ENCODE measurements at places on chromosomes 11 and 22.

DNA sequence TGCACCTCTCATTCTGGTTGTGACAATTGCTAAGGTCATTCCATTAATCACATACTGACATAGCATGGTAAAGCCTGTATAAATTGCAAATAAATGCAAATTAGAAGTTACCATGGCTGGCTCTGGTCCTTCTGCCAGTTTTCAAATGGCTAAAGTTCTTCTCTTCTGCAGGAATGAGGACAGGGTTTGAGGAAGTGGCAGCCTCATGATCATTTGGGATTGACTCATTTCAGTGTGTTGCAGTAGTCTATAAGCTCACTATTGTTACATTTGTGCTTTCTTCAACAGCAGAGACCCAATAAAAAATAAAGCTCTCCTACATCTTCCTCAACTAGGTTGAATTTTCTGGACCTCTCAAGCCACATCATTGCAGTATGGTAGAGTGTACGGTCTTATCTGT, 60.3 kb downstream of the NECTIN1 start:
- no peak for DNase-seq

GRCh38 chr22:50445071-50445879, 29.6 kb downstream of the SBF1 start:
- peak; percentile 22 for DNase-seq

DNA sequence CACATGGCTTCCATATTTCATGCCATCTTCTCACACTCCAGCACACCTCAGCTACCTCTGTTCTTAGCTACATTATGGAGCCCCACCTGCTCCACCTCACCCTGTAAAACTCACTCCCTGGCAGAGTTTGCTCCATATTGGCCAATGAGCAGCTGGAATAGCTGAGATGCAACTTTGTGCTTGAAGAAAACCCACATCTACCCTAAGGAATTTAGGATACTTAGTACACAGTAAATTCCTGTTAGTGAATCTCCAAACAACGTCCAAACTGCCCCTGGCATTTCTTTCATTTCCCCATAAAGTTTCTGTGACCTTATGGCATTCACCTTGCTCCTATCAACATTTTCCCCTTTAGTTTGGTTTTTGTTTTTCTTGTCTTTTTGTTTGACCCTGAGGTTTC, 2.2 kb upstream of the VWCE start:
- no peak for DNase-seq

DNA sequence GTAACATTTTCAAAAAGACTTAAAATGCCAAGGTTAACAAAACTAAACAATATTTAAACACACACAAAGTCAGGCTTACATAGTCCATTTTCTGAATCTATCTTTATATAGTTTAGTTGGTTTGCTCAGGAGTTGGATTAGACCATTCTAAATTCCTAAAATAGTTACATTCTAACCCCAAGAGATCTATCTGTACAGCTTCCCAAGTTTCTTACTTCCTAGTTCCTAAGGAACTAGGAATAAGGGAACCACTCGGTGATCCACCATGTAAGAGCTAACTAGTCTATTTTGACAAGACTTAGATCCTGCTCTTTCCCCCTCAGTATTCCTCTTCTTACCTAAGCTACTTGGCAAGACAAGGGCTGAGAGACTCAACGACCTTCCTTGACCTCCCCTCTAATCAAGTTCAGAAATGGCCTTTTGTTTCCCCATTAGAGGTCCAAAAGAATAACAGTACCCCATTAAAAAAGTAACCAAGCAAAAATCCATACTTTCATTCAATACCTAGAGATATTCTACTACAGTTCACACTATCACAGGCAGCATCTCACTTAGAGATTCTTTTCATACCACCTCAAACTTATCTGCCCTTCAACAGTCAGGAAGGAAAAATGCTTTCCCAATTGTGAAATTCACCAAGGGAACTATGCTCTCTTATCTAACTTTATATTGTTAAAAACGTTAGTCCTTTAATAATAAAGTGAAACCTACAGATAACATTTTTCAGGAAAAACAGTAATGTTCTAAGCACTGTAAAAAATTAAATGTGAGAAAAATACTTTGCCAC, 253.1 kb downstream of the TTC28 start:
- DNase-seq, result no peak

DNA sequence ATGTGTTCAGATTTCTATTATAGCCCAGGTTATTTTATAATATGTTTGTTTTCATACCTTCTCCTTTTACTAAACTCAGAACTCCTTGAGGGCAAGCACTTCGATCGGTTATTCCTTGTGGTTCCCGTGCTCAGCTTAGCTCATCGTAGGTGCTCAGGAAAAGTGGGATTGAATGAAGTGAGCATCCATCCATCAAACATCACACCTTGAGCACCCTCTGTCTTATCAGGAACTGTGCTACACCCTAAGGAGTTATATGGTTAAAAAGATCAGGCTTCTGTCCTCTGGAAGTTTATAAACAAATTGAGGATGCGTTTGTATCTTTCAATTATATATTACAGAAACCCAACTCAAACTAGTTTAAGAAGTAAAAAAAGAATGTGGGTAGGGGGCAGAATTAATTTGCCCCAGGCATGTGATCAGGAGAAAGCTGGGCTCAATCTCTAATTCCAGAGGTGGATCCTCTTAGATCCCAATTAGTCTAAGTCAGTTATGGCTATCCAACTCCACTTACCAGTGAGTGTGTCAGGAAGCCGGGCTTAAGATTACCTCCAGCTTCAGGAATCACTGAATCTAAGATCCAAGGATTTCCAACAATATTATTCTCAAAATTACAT, 59.9 kb upstream of the RRAS2 start:
- DNase-seq, result no peak

DNA sequence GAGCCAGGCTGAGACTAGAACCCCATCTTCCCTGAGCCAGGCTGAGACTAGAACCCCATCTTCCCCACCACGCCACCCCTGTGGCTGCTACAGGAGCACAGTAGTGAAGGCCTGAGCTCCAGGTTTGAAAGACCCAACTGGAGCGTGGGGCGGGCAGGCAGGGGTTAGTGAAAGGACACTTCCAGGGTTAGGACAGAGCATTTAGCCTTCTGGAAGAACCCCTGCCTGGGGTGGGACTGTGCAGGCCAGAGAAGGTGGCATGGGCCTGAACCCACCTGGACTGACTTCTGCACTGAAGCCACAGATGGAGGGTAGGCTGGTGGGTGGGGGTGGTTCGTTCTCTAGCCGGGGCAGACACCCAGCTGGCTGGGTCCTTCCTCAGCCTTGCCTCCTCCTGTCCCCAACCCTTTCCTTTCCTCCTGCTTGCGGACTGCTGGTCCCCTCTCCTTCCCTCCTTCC, 24.1 kb downstream of the SUN2 start:
- DNase-seq, result no peak

GRCh38 chr11:86509588-86509974, 134.9 kb downstream of the CCDC81 start:
- no peak for DNase-seq

GRCh38 chr11:67409781-67410368, 5.6 kb upstream of the CARNS1 start:
- no peak for DNase-seq

DNA sequence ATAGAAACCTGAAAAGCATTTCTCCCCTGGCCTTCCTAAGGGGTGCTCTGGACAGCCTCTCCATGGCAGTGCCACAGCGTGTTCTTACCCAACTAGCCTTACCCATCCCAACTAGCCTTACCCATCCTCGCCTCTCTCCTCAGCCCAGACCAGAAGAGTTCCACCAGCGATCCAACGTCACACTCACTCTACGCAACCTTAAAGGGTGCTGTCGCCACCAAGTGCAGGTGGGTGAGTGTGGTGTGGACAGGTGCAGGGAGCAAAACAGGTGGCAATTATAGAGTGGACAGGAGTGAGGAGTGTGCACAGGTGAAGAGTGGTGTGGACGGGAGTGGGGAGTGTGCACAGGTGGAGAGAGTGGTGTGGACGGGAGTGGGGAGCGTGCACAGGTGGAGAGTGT, 17.8 kb downstream of the TMEM121B start:
- no peak for DNase-seq

- no peak for DNase-seq
Observed at GRCh38 chr22:42347281-42347824, 76.9 kb upstream of the TCF20 start.

DNA sequence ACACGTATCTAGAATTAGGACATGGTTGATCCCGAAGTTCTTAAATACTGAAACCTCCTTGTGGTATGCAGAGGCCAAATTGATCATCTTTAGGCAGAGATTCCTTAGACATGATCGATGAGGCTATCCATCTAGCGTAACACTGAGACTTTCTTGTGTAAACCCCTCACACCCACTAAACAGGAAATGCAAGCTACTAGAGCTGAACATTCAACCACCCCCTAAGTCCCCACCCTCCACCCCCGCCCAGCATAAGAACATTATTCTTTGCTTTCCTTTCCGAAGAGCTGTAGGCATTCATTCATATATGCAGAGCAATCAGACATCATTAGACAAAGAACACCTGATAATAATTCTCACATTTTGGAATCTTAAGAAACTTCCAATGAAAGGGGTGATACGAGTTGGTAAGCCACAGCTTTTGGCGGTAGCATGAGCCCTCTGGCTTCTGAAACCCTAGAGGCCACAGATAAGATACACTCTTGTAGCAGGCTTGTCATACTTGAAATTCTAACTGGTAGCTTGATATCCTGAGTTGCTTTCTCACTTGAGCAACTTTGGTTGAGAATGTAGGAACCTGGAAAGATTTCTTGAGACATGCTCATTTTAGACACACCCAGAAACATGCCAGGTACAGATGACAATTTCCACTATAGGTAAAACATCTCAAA, 42.2 kb downstream of the FLI1 start:
- DNase-seq, result no peak

GRCh38 chr22:24302591-24302990, 32.0 kb downstream of the SPECC1L start:
- DNase-seq, result no peak

- no peak for DNase-seq
Observed at GRCh38 chr11:11261629-11262028, 91.4 kb downstream of the CSNK2A3 start.

DNA sequence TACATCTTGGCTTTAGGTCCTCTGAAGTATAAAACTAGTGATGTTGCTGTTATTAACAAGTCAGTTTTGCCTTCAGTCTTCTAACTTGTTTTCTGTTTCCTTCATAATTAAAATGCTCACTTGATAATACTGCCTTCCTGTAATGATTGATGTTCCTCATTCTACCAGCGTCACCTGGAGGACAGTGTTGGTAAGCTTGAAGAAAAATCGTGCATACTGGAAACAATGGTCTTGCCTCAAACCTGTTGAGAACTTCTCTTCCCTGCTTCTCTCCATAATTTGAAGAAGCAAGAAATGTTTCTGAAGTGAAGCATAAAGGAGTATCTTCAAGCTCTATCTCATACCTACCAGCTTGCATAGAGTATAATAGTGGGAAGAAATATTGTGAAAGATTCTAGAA, 3.0 kb downstream of the YWHAH start:
- no peak for DNase-seq

DNA sequence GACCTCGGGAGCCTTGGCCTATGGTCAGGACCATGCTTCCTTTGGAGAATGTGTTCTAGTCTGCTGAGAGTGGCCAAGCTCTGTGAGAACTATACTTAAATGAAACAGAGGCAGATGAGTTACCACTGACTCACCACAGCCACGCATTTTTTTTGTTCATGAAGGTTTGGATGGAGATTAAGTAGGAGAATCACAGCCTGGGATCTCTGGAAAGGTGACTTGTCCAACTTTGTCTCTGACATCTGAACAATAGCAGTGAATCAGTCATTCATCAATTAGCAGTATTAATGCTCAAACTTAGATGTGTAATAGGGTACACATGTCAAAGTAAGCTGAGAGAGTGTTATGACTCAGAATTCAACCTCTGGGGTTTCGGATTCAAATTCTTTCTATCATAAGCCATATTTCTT, 100.7 kb upstream of the ANO3 start:
- no peak for DNase-seq

DNA sequence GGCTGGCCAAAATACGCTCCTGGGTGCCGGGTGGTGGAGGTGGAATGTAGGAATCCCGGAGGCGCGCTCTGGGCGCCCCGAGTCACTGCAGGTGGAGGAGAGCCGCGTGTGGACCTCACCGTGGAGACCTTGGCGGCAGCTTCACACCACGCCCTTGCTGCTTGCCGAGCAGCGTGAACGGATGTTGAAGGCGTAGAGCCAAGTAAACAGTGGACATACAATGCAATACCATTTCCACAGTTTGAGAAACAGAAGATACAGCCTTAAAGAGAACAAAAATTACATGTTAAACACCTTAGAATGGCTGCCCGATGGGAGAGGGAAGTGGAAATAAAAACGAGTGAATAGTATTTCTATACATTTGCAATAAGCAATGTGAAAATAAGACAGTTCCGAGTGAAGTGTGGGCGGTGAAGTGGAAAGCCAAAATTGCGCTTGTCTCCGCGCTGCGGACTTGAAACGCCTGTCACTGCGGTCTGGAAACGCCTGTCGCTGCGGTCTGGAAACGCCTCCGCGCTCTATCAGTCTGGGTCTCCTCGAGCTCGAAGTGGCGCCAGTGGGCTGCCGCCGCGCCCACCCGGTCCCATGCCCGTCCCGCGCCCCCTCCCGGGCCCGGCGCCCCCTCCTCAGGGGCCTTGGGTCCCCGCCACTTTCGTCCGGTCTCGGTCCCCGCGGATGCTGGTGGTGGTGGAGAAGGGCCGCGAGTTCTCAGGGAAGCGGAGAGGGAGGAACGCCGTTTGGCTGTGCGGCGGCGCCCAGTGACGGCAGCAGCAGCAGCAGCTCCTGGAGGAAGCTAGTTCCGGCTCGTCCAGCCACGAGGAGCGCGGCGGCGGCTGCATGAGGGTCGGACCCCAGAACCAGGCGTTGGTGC, 1.6 kb downstream of the NCR3LG1 start:
- peak; percentile 89 for DNase-seq

GRCh38 chr11:43504316-43504950, 145.7 kb downstream of the TTC17 start:
- no peak for DNase-seq

- peak; percentile 5 for DNase-seq
Observed at GRCh38 chr22:45583504-45583903, 80.8 kb downstream of the FBLN1 start.

DNA sequence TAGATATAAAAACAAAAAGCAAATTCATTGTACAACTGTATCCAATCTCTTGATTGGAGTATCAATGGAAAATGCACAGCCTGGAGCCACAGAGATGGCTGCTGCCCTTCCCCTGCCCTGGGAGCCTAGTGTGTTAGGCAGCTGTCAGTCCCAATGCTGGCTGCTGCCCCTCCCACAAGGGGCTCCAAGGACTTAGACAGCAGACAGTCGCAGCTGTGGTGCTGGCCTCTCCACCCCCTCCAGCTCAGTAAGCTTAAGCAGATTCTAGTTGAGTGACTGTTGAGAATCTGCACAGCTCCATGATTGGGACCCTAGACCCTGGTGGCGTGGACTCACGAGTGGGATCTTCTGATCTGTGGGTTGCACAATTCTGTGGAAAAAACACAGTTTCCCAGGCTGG, 1511.2 kb downstream of the FAM181B start:
- DNase-seq, result no peak

GRCh38 chr11:45305874-45306623, 19.9 kb upstream of the SYT13 start:
- DNase-seq, result no peak
